ENCODE measurements at places on chromosomes 3 and 15. TPM values are rescaled to one million over a fixed set of nuclear protein-coding genes. Genes with fewer than 3 reads are reported as not detected.

ERICH6 gene
- not detected for polyA plus RNA-seq

PIGX gene
- polyA plus RNA-seq, result 6.7 TPM

ACTC1 gene
- polyA plus RNA-seq, result 0.52 TPM

CTXND1 gene
- 0.65 TPM for polyA plus RNA-seq

STAG1 gene
- 7.2 TPM for polyA plus RNA-seq

EPHB3 gene
- polyA plus RNA-seq, result 0.48 TPM

NDUFB5 gene
- polyA plus RNA-seq, result 111 TPM

TMEM266 gene
- polyA plus RNA-seq, result 1.3 TPM

WDR48 gene
- polyA plus RNA-seq, result 11.1 TPM

TCF12 gene
- 8.3 TPM for polyA plus RNA-seq

OR4F15 gene
- not detected for polyA plus RNA-seq

RBMS3 gene
- polyA plus RNA-seq, result 8.8 TPM

PFN2 gene
- polyA plus RNA-seq, result 11.4 TPM

CISH gene
- polyA plus RNA-seq, result 6.7 TPM

ITIH1 gene
- 11.4 TPM for polyA plus RNA-seq

C15orf62 gene
- 0.36 TPM for polyA plus RNA-seq

RETNLB gene
- polyA plus RNA-seq, result not detected

ZDHHC23 gene
- polyA plus RNA-seq, result 2.3 TPM

CLSTN2 gene
- 0.13 TPM for polyA plus RNA-seq

FHIT gene
- 5.2 TPM for polyA plus RNA-seq

CNOT10 gene
- 19.2 TPM for polyA plus RNA-seq

ARL14 gene
- polyA plus RNA-seq, result not detected

CLCN2 gene
- 4.2 TPM for polyA plus RNA-seq

SLC6A11 gene
- 0.03 TPM for polyA plus RNA-seq

CACNA2D3 gene
- 1.7 TPM for polyA plus RNA-seq

VGLL4 gene
- polyA plus RNA-seq, result 17.0 TPM

NANOGP8 gene
- not detected for polyA plus RNA-seq

All from spleen (tissue), 13 donors.